ENCODE measurements at places on chromosomes 16 and 17.

DNA sequence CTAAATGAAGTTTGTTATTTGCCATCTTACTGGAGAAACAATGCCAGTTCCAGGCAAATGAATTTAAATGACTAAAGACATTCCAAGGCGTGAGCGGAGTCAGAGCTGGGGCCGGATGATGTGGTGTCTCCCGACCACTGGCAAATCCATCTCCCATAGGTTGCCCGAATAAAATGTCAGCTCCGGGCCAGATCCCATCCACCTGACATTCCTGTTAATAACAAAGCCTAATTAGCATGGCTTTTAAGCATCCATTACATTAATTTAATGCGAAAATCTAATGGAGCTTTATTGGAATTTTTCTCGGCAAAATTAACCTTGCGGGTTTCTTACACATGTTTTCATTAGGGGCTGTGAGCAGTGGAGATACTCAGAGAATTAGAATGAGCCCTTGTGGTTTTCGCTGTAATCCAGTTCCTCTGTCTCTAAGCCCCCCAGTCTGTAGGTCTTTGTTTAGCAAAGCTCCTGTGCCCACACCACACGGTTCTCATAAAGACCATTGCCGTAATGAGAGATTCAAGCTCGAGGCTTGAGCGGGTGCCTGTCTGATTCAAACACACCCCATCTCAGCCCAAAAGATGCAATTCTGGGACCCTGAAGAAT is 123.3 kb downstream of the CCT6B start:
- no peak for DNase-seq

DNA sequence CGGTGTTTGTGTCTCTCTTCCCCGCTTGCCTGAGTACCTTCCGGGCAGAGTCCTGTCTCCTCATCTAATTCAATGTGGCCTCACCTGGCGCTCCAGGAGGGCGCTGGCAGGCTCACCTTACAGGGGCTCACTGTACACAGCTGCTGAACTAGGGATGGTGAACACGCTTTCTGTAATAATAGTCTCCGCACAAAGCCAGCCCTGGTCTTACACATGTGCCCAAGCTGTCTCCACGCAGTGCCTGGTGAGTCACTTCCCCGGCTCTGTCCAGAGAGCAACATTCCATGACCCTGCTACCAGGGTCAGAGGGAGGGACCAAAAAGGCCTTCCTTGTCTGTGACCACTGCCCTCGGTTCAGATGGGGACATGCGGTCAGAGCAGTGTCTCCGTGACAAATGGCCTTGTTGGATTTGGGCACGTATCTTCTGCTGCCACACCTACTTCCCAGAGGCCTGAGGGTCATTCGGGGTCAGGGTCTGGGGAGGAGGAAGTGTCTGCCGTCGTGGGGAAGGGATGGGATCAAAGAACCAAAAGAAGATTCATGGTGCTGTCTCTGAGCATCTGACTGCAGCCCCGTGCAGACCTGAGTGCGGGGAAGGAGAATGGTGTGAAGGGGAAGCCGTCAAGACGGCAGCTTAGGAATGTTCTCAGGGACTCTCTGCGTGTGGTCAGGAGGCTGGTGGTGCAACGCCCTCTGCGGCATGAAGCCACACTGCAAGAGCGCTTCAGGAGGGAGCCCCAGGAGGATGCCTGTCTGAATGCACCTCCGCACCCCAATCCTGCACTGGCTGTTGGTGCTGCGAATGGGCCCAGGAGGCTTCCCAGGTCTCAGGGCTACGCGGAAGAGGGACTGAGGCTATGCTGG is 68.8 kb downstream of the IL21R start:
- no peak for DNase-seq

DNA sequence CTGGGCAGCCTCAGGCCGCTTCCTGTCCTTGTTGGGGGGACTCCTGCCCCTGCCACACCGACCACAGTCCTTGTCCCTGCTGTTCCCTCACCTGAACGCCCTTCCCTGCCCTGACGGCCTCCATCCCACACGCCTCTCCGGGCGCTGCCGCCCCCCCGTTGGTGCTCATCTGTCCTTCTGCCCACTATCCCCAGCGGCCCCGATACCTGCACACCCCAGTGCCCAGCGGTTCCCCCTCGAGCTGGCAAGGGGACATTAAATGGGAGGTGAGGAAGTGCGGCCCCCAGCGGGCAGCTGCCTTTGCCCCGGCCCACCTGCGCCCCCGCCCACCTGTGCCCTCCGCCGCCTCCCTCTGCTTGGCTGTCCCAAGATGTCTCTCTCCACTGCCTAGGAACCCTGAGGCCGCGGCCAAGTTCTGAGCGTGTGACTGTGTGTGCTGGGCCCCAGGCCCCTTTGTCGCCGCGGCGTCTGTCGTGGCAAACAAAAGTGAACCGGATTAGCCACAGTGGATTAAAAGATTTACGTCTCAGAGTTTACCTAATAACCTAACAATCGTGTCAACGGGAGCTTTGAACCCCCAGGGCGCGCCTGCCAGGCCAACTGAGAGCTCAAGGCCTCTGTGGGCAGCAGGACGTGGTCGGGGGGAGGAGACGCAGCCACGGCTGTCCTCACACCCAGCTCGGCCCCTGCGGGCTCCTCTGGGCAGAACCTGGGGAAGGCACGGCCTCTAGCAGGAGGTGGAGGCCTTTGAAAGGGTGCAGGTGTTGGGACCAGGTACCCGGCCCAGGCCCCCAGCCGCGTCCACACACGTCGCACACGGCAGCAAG is 7.6 kb upstream of the AXIN1 start:
- no peak for DNase-seq

GRCh38 chr16:89924297-89924924 is 1.3 kb downstream of the TUBB3 start:
- DNase-seq: no peak

DNA sequence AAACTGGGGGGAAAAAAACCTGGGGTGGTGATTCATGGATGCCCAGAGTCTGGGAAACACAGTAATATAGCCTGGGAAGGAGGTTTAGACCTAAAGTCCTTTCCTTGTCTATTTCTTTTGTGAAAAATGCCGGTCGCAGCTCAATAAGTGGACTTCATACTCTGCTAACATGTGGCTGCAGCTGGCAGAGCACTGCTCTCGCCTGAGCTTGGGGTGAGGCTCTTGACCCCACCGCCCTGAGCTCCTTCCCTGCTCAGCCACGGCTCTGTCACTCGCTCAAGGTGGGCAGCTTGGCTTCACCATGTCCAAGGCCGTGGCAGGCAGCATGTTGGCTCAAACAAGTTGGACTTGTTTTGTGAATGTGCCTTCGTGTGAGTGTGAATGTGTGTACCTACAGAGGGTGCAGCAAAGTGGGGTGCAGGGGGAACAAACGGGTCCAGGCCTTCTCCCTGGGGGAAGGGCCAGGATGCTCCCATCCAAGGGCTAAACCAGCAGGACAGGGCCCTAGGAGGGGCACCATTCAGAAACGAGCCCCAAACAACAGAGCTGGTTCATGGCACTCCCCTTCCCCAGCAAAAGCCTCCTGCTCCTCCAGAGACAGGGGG is 4.9 kb downstream of the FA2H start:
- no peak for DNase-seq

- peak; percentile 33 for DNase-seq
These were observed 574 bp downstream of the LAT start for GRCh38 chr16:28985211-28986041.

- no peak for DNase-seq
These were observed 123.8 kb downstream of the DNAH3 start for GRCh38 chr16:21026846-21027245.

DNA sequence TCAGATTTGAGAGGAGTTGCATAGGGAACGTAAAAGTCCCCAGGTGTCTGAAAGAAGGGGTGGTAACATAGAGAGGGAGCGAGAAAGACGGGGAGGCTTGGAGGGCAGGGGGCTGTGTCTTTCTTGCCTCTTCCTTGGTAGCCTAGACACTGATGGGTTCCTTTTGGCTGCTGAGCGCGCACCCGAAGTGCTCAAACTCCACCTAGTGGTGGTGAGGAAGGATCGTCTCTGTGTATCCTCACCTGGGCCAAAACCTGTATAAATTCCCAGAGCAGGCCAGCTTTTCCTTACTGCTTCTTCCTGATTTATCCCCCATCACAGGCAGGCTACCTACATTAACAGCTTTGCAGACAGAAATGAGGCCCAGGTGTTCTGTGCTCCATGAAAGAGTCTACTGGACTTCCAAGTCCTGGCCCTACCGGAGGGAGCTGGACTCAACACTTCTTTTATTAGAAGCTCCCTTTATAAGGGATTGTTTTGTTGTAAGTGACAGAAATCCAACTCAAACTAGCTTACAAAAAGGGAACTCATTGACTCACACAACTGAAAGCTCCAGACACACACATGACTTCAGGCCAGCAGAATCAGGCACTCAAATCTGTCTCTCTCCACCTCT is 5.5 kb upstream of the SLC25A35 start:
- peak; percentile 59 for DNase-seq

DNA sequence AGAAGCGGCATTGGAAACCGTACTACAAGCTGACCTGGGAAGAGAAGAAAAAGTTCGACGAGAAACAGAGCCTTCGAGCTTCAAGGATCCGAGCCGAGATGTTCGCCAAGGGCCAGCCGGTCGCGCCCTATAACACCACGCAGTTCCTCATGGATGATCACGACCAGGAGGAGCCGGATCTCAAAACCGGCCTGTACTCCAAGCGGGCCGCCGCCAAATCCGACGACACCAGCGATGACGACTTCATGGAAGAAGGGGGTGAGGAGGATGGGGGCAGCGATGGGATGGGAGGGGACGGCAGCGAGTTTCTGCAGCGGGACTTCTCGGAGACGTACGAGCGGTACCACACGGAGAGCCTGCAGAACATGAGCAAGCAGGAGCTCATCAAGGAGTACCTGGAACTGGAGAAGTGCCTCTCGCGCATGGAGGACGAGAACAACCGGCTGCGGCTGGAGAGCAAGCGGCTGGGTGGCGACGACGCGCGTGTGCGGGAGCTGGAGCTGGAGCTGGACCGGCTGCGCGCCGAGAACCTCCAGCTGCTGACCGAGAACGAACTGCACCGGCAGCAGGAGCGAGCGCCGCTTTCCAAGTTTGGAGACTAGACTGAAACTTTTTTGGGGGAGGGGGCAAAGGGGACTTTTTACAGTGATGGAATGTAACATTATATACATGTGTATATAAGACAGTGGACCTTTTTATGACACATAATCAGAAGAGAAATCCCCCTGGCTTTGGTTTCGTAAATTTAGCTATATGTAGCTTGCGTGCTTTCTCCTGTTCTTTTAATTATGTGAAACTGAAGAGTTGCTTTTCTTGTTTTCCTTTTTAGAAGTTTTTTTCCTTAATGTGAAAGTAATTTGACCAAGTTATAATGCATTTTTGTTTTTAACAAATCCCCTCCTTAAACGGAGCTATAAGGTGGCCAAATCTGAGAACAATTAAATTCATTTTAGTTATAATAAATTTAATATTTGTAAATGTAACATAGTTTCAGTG is 1.7 kb downstream of the HEXIM1 start:
- DNase-seq: peak; percentile 59

GRCh38 chr17:73357318-73357717 is 45.5 kb upstream of the CDC42EP4 start:
- DNase-seq: no peak

- DNase-seq: no peak
These were observed 8.8 kb downstream of the NFATC3 start for GRCh38 chr16:68093816-68094613.

DNA sequence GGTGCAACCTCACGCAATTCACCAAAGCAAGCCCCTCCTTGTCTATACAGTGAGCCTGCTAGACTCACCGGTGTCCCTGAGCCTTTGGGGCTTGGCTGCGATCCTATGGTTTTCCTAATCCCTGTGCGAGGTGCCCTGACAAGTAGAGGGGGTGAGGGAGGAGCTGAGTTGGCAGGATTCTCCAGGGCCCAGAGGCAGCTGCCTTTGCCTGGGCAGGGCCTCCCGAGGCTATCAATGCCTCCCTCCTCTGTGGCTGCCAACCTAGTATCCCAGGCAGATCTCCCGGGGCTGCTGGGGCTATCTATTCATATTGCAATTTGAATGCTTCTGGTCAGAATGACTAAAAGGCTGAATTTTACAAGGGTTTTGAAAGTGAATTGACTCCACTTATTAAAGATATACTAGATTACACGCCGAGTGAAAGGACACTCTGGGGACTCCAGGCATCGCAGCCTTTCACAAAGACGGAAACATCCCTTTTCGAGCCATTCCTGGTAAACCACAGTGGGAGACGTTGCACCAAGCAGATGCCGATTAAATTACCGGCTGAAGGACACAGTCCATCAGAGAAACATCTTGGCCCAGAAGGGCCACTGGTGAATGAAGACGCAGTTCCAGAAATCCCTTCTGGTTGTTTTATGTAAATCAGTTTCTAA is 11.3 kb upstream of the PITPNM3 start:
- DNase-seq: no peak

- no peak for DNase-seq
These were observed 66.4 kb downstream of the METRNL start for GRCh38 chr17:83145831-83146230.

- DNase-seq: no peak
These were observed 634.8 kb downstream of the KCNJ2 start for GRCh38 chr17:70804161-70804560.

- no peak for DNase-seq
These were observed 66.3 kb downstream of the LITAF start for GRCh38 chr16:11520442-11520841.

DNA sequence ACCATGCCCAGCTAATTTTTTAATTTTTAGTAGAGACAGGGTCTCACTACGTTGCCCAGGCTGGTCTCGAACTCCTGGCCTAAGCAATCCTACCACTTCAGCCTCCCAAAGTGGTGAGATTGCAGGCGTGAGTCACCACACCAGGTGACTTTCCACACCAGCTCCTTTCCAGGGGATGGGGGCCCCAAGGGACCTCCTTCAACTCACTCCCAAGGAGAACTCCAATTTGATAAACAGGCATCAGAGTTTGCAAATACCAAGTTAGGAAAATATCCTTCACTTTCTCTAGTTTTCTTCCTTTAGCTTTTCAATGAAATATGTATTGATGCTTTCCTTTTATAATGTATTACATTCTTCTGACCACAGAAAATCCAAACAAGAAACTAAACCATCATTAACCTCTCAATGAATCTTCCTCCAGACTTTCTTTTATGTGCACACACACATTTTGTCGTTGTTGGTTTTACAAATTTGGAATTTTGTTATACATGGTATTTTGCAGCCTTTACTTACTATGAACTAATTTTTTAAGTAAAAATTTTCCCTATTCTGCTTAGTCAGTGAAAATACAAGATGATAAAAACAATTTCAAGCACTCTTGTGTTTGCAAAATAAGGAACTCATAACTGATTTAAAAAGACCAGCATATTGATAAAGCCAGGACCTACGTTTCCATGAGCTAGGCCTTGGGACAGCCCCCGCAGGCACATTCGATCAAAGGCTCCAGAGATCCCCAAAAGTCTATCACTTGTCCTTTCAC is 32.0 kb downstream of the GAS7 start:
- DNase-seq: no peak

DNA sequence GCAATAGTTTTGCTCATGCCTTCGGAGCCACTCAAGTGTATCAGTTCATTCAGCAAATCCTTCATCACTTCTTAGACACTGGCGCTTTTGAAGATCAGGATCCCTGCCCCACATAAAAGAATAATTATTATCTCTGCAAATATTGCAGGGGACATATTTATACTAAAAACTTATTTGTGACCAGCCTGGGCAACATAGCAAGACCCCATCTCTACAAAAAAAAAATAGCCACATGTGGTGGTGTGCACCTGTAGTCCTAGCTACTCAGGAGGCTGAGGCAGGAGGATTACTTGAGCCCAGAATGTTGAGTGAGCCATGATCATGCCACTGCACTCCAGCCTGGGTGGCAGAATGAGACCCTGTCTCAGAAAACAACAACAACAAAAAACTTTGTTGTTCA is 1.7 kb upstream of the APPBP2 start:
- DNase-seq: no peak

GRCh38 chr16:78500659-78501270 is 401.3 kb downstream of the WWOX start:
- no peak for DNase-seq

GRCh38 chr16:58732545-58733247 is 1.4 kb downstream of the GOT2 start:
- no peak for DNase-seq

GRCh38 chr16:30346286-30346685 is 8.8 kb downstream of the CD2BP2 start:
- DNase-seq: no peak
